ENCODE measurements at places on chromosomes 2 and 18.

DNA sequence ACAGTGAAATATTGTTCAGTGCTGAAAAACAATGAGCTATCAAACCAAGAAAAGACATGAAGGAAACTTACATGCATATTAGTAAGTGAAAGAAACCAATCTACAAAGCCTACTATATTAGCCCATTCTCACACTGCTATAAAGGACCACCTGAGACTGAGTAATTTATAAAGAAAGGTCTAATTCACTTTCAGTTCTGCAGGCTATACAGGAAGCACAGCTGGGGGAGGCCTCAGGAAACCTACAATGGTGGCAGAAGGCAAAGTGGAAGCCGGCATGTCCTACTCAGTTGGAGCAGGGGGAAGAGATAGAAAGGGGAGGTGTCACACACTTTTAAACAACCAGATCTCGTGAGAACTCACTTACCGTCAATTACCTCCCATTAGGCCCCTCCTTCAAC is 232.1 kb downstream of the TMX3 start:
- no peak for DNase-seq

- DNase-seq = no peak
Measured at GRCh38 chr2:47799031-47799609, 16.2 kb downstream of the MSH6 start.

GRCh38 chr18:22241921-22242361 is 72.6 kb downstream of the GATA6 start:
- DNase-seq = no peak

- DNase-seq = no peak
Measured at GRCh38 chr2:201472411-201472810, 20.9 kb downstream of the STRADB start.

- DNase-seq = no peak
Measured at GRCh38 chr2:121211251-121211650, 73.8 kb downstream of the TFCP2L1 start.

- no peak for DNase-seq
Measured at GRCh38 chr2:50648041-50648700, 383.8 kb downstream of the NRXN1 start.

DNA sequence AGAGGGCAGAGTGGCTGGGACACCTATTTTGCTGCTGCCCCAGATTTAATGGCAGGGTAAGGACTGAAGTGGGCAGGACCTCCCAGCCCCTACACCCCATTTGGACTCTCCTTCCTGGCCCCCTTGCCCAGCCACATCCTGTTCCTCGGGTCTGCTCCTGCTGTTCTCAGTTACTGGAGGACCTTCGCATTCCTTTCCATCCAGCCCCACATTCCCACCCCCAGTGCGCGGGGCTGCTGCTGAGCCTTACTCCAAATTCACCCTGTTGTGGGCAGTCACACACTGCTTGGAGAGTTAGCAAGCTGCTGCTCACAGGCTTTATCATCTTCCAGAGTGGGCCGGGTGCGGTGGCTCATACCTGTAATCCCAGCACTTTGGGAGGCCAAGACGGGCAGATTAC is 75.2 kb upstream of the SLC14A2 start:
- no peak for DNase-seq

GRCh38 chr2:171316755-171317337 is 116.9 kb downstream of the METTL8 start:
- DNase-seq = no peak

- DNase-seq = no peak
Measured at GRCh38 chr18:63379639-63379962, 12.6 kb upstream of the KDSR start.

DNA sequence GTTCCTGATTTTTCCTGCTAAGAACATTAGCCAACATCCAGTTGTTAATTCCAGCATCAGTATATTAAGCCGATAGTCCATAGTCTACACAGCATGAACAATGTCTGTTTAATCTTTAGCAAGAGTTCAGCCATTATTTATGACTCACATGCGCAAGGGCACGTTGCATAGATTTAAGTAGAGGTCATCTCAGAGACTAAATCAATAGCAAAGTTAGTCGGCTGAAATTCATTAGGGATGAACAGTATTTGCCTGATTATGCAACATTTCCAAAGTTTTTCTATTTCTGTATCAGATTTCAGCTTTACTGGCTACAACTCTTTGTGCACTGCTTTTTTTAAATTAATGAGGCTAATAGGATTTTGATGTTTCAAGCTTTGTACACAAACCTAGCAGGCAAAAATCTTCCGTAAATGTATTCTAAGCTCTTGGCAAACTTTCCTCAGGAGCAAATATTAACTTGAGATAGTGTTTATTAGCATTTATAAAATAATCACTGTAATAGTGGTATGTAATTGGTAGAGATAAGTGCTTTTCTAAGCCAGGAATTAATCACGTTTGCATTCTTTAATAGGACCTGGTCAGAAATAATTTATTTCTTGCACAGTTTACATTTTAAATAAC is 578.7 kb upstream of the ID2 start:
- DNase-seq = no peak

DNA sequence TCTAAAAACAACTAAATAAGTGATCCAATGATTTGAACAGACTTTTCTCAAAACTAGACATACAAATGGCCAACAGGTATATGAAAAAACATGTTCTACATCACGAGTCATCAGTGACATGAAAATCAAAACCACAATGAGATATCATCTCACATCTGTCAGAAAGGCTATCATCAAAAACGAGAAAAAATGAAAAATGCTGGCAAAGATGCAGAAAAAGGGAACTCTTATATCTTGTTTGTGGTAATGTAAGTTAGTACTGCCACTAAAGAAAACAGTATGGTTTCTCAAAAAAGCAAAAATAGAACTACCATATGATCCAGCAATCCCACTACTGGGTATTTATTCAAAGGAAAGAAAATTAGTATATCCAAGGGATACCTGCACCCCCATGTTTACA is 255.3 kb upstream of the FBXO11 start:
- no peak for DNase-seq

- no peak for DNase-seq
Measured at GRCh38 chr2:12325806-12326205, 390.9 kb upstream of the TRIB2 start.

DNA sequence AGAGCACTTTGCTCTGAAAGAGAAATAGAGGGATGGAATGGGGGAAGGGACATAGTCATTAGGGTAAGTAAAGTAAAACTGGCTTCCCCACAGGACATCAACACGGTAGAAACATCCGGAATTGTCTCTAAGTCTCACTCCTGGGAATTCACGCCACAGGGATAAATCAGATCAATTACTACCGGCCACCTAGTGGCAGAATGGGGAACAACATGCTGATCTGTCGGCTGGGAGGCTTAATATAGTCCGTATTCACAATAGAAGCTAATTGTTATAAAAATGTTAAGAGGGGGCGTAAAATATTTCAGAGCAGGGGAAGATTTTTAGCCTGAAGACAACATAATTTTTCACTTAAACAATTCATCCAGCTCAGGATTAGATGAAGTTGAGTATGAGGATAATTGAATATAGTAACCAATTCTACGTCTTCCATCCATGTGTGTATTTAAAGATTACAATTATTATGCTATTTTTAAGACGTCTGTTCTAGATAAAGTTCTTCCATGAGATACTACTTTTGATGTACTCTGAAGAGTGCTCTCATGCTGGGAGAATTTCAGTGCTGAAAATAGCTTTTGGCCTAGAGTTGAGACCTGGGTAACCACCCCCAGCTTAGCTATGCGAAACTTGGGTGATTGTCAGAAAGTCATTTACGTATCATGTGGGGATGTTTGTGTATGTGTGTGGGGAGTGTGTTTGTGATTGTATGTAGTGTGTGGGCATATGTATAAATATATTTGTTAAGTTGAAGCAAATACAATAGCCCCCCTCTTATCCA is 65.7 kb downstream of the LRRTM1 start:
- no peak for DNase-seq

DNA sequence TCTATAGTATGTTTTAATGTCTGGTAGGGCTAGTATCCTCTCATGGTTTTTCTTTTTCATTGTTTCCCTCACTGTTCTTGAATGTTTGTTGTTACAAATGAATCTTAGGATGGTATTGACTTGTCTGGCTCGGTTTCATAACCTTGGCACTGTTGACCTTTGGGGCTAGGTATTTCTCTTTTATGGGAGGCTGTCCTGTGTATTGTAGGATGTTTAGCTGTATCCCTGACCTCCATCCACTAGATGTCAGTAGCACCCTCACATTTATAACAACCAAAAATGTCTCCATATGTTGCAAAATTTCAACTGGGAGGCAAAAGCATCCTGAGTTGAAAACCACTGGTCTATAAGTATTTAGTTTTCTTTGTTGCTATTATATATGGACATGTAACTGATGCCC is 7.0 kb upstream of the AOX1 start:
- no peak for DNase-seq

Measured in nucleus accumbens (tissue), 56 donors.